MV-4-11 (cell line): ENCODE measurements at places on chromosomes 2 and 18.

DNA sequence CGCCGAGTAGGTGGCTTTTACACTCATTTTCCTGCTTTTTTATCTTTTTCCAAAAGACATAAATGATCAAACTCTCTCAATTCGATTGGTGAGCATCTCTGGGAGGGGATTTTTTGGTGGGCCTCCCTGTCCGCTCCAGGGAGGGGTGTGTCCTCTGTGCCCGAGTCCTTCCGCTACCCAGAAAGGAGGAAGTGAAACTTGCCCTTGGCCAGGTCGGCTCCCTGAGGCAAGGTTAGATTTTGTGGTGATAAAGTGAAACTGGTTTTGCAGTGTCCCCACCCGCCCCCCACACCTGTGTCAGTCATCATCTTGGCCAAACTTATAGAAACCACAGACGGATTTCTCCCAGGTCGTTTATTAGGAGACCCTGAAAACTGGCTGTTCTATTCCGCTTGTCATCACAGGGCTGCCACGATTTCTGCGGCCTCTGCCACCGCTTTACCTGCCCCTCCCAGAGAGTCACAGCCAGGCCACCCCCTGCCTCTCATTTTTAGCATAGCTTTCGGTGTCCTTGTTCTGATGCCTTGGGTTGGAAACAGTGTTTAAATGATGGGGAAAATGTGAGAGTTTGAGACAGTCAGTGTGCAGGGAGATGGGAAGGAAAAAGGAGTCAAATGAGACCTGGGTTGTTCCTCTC lies 93.6 kb downstream of the SH3BP4 start:
- DNase-seq, result peak; percentile 50

DNA sequence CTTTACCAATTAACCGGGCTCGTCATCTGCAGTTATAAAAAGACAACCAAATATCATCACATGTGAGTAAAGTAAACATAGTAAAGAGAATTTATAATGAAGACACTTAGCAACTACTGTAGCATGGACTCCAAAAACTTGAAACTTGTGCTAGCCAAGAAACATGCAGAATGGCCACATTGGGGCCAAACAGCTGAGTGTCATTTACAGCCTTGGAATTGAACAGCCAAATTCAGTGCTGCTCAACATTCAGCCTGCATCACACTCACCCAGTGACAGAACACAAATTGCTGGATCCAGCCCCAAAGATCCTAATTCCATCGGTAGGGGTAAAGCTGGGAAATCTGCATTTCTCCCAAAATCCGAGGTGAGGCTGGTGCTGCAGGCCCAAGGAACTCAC lies 224.8 kb upstream of the GYPC start:
- no peak for DNase-seq

DNA sequence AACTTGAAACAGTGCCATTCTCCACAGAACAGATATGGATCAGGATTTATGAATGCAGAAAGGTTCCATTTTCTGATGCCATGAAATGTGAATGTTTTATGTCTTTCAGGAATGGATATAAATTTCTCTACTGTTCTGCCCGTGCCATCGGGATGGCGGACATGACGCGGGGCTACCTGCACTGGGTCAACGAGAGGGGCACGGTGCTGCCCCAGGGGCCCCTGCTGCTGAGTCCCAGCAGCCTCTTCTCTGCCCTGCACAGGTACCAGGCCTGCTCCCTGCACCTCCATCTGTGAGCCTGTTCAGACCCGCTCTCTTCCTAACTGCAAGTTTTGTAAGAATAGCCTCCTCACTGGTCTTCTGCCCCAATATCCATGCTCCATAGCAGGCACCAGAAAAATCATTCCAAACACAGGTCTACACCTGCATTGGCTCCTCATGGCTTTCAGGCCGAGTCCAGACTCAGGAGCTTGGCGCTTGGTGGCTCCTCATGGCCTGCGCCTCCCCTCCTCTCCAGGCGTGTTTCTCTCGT lies 68.6 kb downstream of the LPIN1 start:
- DNase-seq, result no peak

- DNase-seq, result peak; percentile 90
Observed at GRCh38 chr2:16664052-16664731, 1.4 kb downstream of the CYRIA start.

GRCh38 chr2:60371219-60371618 lies 182.2 kb downstream of the BCL11A start:
- no peak for DNase-seq

GRCh38 chr2:179860255-179861026 lies 971 bp downstream of the ZNF385B start:
- DNase-seq, result no peak

- DNase-seq, result no peak
Observed at GRCh38 chr2:112075490-112076260, 20.6 kb downstream of the TMEM87B start.

DNA sequence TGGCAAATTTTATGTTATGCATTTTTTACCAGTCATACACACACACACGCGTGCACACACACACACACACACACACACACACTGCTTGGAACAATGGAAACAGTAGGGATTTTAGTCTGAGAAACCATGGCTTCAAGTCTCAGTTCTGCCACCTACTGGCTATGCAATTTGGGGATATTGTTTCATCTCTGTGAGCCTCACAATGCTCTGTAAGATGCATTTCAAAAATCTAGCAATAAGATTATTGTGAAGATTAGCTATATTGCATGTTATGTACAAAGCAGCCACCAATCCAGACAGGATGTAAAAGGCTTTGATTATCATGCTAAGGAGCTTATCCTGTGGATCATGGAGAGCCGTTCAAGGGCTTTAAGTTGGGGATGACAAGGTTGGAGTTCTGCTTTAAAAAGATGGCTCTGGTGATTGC lies 401.4 kb downstream of the NBAS start:
- DNase-seq, result peak; percentile 32

DNA sequence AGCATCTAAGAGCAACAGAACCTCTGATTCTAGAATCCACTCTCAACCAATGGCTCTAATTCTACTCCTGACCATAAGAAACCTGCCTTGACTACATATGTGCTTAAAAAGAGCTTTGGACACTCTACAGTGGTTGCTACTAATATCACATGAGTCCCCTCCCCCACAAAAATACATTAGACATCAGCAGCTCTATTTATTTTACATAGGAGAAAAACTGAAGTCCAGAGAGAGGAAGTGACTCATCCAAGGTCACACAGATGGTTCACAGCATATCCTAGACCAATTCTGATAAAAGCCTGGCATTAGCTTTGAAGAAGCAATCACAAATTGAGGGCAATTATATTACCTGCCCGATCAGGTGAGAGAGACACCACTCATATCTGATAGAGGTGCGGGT lies 49.8 kb downstream of the ALK start:
- DNase-seq, result no peak

DNA sequence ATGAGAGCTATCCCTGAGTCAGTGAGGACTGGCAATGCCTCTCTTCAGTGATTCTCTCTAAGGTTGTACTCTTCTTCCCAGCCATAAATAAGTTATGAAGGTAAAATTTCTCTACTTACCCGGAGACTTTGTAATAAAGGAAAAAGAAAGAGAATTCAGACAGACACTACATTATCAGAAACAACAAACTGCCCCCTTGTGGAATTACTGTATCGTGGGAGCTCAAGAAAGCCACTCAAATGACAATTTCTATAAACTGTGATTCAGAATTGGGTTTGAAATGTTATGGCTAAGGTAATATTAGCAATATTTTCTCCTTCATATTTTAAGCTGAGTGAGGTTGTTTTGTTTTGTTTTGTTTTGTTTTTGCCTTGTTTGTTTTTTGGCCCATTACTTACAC lies 155.8 kb upstream of the TANK start:
- DNase-seq, result peak; percentile 10

DNA sequence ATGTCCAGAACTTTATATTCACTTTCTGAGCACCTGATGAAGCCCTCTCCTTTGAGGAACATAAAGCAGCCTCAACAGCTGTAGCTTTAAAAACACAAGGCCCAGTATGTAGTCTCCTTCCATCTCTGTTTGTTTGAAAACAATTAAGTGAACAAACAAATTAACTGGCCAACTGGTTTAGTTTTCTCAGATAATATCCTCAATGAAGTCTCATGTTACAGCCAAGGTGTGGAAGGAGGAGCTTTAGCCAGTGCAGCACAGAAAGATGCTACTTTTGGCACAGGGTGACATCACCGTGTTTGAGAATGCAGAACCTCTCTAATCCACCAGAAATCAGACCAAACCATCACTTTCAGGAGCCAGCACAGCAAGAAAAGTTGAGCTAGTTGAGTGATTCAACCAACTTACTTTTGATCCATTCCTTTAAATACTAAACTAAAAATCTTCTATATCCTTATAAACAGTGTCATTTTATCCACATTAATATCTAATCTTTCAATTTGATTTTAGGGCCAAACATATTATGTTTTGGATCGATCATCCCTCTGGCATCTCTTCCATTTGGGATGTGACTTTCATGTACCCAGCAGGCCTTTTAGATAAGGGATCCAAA lies 488.7 kb downstream of the ARHGAP15 start:
- no peak for DNase-seq

- no peak for DNase-seq
Observed at GRCh38 chr2:64246962-64247361, 102.7 kb upstream of the PELI1 start.

DNA sequence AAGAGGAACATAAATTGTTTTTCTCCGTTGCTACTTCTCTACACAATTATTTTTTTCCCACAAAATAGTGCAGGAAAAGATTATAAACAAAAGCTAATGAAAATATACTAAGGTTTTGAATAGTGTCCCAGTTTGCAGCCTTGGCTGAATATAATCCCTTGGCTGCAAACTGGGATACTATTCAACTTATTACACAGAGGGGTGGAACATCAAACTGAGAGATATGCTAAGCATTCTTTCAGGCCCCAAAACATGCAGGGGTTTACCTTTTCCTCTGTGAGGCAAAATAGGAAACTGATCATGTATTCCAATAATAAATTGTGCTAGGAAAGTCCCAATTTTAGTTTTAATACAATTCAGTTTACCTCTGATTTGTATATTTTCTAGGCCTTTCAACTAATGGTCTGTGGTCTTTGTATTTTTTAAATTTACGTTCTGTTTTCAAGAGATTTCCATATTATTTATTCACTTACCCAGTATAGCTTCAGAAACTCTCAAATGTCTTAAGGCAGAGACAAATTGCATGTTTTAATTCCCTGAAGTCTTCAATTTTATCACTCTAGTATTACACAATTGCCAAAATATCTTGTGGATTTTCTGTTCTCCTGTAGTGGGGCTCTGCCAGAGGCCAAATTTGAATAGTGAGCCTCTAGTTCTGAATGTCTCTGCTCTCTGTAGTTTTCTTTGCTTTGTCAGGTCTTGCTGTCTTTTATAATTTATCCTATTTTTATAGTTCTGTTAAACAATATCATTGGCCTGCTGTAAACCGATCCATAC lies 63.9 kb downstream of the PPP1R1C start:
- DNase-seq, result no peak

GRCh38 chr2:144170179-144170578 lies 349.7 kb downstream of the ZEB2 start:
- DNase-seq, result no peak

- no peak for DNase-seq
Observed at GRCh38 chr2:129794540-129794939, 184.9 kb upstream of the RAB6C start.

- no peak for DNase-seq
Observed at GRCh38 chr2:231765496-231765929, 15.6 kb downstream of the PDE6D start.
